ENCODE measurements at places on chromosomes 5 and 9.

- peak; percentile 55 for DNase-seq
These were observed 527.2 kb downstream of the NR2F1-AS1 start for GRCh38 chr5:93053825-93054224.

DNA sequence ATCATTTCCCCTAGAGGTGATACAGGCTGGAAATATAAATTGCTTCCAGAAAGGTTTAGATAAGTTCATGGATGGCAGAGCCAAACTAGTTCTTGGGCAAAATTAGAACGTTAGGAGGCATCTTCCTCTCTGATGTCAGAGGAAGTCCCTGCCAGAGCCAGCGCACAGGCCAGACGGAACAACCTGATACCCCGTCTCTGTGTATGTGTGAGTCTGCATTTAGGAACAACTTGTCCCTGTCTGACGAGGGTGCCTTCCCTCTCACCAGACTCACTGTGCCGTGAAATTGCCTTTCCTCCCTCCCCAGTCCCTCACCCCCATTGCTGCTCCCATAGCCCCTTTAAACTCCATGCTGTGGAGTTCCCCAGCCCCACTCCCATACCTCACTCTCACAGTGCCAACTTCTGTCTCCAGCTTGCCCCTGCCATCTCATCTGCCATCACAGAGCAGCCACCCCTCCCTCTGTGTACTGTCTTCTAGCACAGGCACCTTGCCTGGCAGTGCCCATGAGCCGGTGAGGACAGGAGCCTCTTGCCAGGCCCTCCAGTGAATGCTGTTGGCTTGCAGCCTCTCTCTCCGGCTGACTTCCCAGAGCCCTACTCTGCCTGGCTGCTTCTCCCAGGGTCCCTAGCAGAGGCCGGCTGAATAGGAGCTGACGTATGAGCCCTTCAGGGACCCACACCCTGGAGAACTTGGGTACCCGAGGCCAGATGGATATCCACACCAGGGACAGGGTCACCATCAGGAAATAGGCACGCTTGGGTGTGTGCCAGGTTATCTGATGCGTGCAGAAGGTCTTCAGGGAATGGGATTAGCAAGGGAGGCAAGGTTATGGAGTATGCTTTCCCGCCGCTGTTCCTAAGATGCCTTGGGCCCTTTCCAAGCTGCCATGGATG is 26.7 kb downstream of the UNC5A start:
- no peak for DNase-seq

- DNase-seq: no peak
These were observed 161.1 kb downstream of the C5orf15 start for GRCh38 chr5:133807348-133807747.

GRCh38 chr5:135332519-135333150 is 66.4 kb downstream of the MACROH2A1 start:
- DNase-seq: peak; percentile 47

DNA sequence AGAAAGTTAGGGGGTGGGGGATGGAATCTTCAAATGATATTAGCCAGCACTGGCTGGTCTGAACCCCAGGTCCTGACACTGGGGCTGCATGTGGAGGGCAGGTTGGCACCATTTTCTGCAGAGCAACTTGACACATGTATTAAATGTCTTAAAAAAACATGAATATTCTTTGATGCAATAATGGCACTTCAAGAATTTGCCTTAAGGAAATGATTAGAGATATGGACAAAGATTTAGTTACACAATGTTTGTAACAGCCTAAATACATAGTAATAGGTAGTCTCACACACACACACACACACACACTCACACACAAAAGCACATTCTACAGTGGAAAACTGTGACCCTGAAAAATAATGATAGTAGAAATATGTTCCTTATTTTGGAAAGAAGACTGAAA is 3.6 kb downstream of the SVEP1 start:
- no peak for DNase-seq

DNA sequence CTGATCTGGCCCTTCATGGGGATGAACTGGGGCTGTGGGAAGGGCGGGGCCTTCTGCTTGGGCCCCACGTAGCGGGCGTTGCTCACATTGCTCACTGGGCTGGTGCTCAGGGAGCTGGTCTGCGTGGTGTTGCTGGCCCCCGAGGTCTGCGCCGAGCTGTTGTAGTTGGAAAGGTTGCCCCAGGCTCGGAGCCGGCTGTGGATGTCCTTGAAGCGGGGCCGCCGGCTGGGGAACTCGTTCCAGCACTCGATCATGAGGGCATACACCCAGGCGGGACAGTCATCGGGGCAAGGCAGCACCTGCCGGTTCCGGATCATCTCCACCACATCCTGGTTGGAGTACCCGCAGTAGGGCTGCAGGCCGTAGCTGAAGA is 226.0 kb downstream of the ROR2 start:
- DNase-seq: no peak

GRCh38 chr9:98992107-98992884 is 48.6 kb downstream of the COL15A1 start:
- DNase-seq: no peak

DNA sequence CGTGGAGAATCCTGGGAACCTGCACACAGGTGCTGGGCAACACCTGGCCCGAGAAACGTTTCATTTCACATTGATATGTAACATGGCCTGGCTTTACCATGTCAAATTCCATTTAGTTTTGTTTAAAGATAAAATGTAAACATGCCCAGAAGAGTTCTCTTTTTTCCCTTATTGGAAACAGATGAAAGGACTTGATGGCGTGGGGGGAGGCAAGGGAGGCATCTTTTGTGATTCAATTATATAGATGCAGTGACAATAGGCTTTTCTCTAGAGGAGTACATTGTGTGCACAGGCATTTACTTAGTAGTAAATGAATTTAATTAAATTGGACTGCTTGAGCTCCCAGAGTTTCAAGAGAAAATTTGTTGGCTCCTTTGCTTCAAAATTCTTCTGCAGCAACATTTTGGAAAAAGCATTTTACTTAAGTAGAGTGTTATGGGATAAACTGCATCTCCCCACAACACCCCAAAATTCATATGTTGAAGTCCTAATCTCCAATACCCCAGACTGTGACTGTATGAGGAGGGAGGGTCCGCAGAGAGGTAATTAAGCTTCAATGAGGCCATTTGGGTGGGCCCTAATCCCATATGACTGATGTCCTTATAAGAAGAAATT is 254.3 kb upstream of the NFIL3 start:
- no peak for DNase-seq

GRCh38 chr5:90878549-90879196 is 320.1 kb downstream of the ADGRV1 start:
- no peak for DNase-seq

DNA sequence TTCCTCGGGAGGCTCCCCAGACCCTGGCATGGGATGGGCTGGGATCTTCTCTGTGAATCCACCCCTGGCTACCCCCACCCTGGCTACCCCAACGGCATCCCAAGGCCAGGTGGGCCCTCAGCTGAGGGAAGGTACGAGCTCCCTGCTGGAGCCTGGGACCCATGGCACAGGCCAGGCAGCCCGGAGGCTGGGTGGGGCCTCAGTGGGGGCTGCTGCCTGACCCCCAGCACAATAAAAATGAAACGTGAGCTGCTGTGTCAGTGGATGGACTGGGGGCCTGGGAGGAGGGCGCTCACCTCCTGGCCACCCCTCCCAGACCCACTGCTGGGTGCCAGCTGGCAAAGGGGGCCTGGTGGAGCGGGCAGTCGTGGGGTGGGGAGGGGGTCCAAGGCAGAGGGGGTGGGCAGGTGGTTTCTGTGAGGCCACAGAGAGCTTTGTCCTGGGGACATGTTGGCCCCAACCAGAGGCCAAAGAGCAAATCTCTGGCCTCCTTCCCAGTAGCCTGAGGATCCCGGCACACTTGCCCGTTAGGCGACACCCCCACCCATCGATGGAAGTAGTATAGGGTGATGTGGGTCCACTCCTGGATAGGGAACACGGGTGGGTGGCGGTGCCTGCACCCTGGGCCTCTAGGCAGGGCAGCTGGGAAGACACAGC is 9.8 kb downstream of the EGFL7 start:
- no peak for DNase-seq

DNA sequence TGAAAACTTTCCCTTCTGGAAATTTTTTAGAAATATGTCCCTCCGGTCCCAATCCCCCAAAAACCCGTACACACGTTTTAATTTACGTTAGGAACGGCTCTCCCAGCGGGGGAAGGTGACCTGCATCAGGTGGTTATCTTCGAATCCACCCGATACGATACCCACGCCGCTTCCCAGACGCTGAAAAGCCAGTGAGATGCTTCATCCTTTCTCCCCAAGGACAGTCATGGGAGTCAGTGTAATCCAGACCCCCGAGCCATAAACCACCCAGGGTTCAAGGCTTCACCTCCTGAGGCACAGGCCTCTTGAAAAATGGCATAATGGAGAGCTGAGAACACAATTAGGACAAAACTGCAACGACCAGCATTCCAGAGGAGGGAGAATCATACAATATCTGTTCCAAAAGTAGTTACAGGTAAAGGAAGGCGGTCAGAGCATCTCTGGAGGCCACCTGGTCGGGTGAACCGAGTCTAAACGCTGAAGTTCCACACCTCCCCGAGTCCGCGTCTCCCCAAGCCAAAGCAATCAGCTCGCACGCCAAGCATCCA is 857 bp downstream of the FAM169A start:
- no peak for DNase-seq

- no peak for DNase-seq
These were observed 67.0 kb downstream of the HAPLN1 start for GRCh38 chr5:83653669-83654068.

DNA sequence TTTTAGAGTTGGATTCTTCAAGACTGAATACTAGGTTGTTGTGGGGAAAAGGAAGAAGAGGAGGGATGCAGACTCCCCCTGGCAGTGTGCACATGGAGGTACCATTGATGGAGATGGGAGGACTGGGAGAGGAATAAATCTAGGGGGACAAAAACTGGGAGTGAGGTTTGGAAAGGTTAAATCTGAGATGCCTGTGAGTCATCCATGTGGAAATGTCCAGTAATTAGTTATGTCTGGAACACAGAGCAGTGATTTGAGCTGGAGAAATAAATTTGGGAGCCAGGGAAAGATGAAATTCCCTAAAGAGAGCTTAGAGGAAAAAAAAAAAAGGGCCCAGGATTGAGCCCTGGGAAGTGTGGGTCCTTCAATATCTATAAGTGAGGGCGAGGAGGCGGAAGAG is 8.0 kb upstream of the CCIN start:
- DNase-seq: no peak

DNA sequence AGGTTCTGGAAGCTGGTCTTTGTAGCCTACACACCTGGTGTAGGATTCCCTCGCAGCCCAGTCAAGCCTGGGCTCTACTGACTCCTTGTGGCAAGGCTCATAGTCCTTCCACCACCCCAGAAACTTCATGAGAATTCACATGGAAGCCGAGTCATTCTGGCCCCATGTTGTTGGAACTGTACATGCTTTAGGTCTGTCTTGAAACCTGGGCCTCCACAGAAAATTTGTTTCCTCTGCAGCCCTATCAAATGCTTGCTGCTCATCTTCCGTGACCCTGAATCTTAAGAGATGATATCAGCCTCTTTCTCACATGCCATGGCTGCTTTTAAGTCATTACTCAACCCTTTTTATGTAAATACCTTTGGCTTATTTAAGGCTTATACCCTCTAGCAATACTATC is 113.4 kb upstream of the GRHPR start:
- no peak for DNase-seq

- DNase-seq: no peak
These were observed 100.8 kb downstream of the HOMER1 start for GRCh38 chr5:79413112-79413511.

- no peak for DNase-seq
These were observed 98.2 kb upstream of the RPS23 start for GRCh38 chr5:82376307-82376706.

- no peak for DNase-seq
These were observed 222.6 kb downstream of the EBF1 start for GRCh38 chr5:158877124-158877581.

Measured in AG04450 (cell line).